GM04504 (cell line): ENCODE measurements at places on chromosomes 2 and 18.

DNA sequence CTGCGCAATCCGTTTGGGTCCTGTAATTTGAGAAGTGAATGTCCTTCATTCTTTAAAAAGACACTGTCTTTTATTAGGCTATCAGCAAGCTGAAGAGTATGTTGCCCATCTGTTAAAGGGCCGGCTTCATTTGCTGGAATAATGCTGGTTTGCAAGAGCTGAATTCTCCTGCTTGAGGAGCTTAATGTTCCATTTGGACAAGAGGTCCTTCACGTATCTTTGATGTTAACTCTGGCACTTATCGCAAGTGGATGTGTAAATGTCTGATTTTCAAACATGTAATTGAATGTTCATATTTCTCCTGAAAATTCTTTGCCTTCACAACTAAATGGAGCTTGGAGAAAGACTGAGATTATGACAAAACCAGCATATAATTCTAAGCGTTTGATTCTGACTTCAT lies 280.8 kb upstream of the NRP2 start:
- no peak for DNase-seq

DNA sequence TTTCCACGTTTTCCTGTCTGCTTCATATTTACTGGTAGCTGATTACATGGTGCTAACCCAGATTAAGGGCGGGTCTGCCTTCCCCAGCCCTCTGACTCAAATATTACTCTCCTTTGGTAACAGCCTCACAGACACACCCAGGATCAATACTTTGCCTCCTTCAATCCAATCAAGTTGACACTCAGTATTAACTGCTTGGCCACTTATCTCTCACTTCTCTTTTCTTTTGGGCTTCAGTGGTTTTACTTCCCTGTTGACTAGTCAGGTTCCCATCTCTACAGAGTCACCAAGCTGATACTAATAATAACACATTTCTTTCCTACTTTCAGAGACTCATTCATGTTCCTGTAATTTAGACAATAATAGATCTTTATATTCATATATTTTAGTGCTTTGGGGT lies 302.2 kb upstream of the MAP2 start:
- DNase-seq: no peak

DNA sequence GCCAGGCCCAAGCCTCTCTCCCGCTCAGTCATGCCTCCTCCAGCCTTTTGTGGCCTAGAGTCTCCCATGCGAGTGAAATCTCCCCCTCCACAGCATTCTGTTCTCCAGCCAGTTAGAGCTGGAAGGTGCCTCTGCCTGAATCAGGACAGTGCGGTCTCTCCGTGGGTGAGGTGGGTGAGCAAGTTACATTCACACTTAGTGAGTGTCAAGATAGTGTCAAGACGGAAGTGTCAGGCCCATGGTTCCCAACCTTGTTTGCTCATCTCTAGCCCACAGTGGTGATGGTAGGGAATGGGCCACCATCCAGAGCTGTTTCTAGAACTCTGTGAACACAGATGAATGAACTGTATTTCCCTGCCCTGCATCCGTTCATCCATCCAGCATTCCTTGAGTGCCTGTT lies 59.5 kb downstream of the LPIN1 start:
- DNase-seq: no peak

DNA sequence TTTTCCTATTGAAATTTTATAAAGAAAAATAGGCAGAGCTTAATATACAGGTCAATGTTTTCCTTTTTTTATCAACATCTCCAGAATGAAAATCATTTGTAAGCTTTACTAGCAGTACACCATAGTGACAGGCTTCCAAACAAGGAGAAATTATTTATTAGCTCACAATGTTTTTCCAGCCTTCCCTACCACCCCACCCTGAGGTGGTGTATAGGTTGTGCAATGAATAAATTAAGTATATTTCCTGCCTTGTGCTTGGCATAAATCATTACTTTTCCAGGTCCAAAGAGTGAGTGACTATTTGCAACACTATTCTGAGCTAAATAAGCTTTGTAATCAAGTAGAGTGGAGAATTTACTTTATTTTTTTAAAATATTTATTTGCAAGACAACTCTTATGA lies 876.2 kb upstream of the POU3F3 start:
- DNase-seq: no peak

DNA sequence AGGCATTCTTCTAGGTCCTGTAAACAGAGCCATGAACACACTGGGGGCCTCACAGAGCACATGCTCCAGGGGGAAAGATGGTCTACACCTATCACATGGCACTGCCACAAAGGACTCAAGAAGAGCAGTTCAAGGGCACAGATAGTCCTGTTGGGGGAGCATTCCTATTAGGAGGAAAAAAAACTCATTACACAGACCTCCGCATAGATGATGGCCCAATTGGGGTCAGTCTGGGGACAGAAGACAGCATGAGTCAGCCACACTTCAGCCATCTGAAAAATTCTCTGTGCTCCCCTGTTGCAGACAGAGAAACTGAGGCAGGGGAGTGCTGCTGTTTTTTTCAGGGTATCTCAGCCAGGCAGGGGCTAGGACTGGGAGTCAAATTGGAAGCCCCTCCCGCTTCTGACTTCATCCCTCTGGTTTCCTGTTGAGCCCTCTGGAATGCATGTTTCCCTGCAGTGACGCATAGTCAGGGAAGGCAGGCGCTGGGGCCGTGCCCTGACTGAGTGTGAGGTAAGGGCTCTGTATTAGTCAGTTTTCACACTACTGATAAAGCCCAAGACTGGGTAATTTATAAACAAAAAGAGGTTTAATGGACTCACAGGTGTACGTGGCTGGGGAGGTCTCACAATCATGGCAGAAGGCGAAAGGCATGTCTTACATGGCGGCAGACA lies 67.9 kb downstream of the RHOB start:
- peak; percentile 88 for DNase-seq

GRCh38 chr2:181814057-181814491 lies 77.5 kb upstream of the ITPRID2 start:
- DNase-seq: no peak

- no peak for DNase-seq
These were observed 66.3 kb downstream of the SP110 start for GRCh38 chr2:230153390-230153976.

- DNase-seq: no peak
These were observed 164.1 kb downstream of the GLI2 start for GRCh38 chr2:120899771-120900170.

DNA sequence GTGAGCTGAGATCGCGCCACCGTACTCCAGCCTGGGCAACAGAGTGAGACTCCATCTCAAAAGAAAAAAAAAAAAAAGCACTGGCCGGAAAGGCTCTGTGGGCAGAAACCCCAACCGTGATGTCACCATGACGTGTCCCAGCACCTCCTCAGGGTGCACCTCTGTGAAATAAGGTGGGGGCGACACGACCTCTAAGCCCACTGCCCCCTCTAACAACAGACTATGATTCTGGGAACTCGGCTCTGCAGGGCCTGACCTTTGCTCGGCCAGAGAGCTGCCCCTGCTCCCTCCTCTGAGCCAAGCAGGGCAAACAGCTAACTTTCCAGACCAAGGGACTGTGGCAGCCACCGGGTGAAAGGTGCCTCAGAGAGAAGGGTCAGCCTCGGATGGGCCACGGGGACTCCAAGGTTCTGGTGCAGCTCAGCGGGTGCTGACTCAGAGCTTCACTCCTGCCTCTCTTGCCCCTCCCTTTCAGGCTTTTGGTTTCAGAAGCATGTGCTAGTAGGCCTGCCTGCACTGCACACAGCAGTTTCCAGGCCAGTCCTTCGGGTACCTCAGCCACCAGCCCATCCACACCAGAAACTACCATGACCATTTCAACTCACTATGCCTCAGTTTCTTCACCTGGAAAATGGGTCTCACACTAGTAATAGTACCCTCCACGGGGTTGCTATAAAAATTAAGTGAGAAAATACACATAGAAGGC lies 8.0 kb downstream of the TMBIM1 start:
- DNase-seq: no peak

GRCh38 chr2:138974651-138975050 lies 194.5 kb upstream of the NXPH2 start:
- no peak for DNase-seq

GRCh38 chr18:61334491-61334850 lies 1.2 kb downstream of the CDH20 start:
- DNase-seq: no peak

DNA sequence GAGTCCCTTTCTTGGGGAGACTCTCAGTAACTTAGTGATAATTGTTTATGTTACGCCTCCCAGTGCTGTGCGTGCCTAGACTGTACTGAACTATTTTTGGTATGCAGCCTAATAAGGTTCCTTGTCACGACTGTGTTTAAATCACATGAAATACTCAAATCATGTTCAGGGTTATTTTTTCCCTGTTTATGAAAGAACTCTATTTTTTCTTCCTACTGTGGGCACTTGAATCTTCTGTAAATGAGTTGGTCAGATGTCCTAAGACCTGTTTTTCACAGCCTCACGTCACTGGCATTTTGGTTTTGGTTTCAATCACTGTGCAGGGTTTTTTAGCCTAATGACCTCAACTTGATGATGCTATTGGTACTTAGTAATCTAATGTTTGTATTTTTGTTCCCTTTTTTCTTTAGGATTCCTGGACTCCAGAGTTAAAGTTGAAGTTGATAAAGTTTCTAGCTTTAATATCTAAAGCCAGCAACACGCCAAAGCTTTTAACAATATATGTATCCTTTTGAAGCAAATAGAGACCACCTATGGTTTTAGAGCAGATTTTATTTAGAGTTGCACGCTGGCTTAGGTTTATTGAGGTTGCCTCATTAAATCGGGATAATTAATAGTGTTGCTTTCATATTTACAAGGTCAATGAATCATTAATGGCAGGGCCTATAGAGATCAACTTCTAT lies 24.0 kb downstream of the ARMC9 start:
- peak; percentile 66 for DNase-seq

DNA sequence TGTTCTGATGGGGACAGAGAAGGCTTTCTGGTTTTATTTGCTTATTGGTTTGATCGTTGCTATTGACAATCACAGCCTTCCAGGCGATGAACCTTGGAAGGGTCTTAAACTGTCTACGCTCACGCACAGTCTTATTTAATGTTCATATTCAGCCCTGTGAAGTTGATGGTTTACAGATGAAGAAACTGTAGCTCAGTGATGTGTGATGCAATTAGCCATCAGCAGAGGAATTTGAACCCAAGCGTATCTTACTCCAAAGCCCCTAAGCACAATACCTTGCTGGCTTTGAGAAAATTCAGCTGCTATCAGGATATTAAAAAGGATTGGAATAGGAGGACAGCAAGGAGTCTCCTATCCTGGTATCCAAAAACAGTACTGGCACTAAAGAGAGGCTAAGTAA lies 98.3 kb upstream of the STPG4 start:
- no peak for DNase-seq

DNA sequence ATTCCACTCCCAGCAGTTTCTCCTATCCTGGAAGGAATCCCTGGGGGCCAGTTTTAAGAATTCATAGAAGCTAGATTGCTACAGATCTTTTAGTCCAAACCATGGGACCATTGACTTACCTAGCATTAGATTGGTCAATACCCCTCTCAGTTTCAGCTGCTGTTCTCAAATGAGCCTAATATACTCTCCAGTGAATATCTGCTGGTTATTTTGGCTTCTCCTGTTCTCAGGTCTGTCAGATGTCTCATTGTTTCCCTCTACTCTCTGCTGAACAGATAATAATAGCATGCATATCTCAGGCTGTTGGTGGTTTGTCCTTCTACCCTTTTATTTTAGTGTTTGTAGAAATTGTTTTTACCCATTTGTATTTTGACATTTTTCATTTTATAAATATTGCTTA lies 99.5 kb downstream of the FHOD3 start:
- no peak for DNase-seq

- DNase-seq: no peak
These were observed 17.2 kb downstream of the CNDP2 start for GRCh38 chr18:74513149-74513882.

DNA sequence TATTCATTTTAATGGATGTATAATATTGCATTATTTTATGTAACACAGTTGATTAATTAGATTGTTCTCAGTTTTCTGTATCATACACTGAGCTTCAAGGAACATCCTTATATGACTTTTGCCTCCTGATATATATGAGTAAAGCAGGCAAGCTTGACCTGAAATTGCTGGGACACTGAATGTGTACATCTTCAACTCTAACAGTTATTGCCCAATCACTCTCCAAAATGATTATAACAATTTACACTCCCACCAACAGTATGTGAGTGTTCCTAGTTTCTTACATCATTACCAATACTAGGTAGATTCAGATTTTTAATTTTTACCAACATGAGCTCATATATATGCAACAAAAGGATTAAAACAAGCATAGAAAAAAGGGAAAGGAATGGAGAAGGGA lies 379.4 kb downstream of the SETBP1 start:
- DNase-seq: no peak

GRCh38 chr2:207619764-207620203 lies 5.4 kb downstream of the METTL21A start:
- no peak for DNase-seq

- DNase-seq: no peak
These were observed 1347.2 kb upstream of the DDX18 start for GRCh38 chr2:116467243-116467642.

GRCh38 chr2:196499686-196500085 lies 139.8 kb upstream of the CCDC150 start:
- no peak for DNase-seq

DNA sequence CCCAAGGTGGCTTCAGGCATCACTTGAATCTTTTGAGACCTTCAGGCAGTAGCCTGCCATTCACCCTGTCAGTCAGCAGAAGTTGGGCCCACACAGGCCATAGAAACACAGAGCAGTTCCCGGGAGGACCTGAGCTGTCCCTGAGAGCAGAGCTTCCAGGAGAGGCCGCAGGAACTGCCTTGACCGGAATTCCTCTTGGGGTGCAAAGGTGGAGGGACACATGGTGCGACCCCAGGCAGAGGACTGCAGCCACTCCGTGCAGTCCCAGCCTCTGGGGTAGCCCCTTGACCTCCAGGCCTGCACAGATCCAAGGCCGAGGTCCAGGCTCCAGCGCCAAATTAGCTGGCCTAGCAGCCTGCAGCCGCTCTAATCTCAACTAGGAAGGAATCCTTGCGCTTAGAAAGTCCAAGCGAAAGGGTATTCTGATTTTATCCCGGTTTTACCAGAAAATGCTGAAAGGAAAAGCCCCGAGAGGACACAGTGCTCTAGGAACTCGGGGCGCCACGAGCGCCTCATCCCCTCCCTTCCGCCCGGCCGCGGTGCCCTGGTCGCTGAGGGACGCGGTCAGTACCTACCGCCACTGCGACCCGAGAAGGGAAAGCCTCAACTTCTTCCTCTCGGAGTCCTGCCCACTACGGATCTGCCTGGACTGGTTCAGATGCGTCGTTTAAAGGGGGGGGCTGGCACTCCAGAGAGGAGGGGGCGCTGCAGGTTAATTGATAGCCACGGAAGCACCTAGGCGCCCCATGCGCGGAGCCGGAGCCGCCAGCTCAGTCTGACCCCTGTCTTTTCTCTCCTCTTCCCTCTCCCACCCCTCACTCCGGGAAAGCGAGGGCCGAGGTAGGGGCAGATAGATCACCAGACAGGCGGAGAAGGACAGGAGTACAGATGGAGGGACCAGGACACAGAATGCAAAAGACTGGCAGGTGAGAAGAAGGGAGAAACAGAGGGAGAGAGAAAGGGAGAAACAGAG lies 5.4 kb downstream of the SIX2 start:
- DNase-seq: no peak
